ENCODE measurements at places on chromosomes 12 and 14.

DNA sequence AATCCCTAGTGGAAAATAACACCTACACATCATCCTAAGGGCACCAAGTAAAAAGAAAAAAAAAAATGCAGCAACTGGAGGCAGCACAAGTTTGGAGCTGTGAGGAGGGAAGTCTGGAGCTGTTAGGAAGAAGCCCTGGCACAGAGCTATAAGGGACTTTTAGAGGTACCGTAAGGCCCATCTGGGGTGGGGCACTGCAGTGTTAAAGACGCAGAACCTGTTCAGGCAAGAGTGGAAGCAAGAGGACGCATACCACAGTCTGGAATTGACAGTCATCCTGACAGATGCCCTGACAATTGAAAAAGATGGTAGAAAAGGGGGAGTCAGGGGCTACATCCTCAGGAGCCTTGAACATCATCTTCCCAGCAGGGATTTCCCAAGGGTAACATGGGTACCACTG lies 195.9 kb upstream of the PLEKHG7 start:
- DNase-seq, result no peak

DNA sequence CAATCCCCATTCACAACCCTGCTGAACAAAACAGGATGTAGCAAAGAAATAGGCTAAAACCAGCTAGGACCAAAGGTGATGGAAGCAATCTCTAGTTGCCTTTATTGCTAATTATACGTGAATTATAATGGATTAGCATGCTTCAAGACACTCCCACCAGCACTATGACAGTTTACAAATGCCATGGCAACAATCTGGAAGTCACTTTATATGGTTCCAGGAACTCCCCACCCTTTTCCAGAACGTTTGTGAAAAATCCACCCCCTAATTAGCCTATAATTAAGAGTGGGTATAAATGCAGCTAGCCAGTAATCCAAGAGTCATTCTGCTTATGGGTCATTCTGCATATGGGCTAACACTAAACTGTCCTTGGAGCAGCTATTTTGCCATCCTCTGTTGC lies 328.7 kb downstream of the FLRT2 start:
- DNase-seq, result no peak

DNA sequence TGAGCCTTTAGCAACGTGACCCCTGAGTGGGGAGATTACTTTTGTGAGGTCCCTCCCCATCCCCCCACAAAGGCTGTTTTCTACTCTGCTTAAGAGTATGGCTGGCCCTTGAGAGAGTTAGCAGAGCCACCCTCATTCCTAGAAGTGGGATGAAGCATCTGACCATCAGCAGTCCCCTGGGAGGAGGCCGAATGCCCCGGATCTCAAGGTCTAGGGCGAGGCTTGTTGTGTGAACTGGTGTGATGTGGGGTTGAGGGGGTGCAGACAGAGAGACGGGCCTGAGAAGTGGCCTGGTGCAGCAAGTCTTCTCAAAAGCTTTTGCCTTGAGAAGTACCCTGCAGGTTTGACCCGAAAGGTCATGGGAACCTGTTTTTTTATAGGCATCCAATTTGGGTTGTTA lies 153.0 kb upstream of the FKBP4 start:
- DNase-seq, result no peak

GRCh38 chr12:124370384-124370783 lies 75.5 kb downstream of the RFLNA start:
- DNase-seq, result no peak

DNA sequence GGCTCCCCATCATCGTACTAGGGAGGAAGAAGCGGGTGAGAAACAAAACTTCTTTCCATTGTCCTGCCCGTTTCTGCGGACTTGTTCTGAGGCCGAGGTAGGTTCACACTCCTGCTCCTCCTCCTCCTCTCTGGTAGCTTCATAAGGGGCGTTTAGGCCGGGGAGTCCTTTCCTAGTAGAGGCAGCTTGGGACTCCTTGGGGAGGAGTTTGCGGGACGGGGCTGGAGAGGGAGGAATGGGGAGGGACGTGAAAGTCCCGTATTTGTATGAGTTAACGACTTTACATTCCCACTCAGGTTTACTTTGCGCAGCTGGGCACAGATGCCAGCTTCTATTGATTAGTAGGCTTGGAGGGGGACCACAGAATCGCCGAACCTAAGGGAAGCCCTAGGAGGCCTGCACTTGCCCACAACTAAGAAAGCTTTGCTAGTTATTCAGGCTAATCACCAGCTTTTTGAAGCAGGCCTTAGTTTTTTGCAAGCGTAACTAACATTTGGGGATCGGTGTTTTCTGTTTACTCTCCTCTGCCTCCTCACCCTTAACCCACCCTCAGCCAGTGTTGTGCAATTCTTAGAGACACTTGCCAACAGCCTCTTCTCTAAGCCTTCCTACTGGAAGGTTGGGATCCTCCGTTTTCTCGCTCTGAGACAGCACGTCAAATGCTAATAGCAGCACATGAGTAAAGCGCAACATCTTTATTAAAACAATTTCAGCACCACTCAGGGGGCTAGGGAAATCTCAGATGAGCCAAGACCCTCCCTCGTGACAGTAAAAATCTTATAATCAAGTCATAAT lies 499 bp downstream of the RNASE4 start:
- DNase-seq, result no peak

GRCh38 chr12:127559349-127560040 lies 707.5 kb upstream of the TMEM132C start:
- peak; percentile 84 for DNase-seq

DNA sequence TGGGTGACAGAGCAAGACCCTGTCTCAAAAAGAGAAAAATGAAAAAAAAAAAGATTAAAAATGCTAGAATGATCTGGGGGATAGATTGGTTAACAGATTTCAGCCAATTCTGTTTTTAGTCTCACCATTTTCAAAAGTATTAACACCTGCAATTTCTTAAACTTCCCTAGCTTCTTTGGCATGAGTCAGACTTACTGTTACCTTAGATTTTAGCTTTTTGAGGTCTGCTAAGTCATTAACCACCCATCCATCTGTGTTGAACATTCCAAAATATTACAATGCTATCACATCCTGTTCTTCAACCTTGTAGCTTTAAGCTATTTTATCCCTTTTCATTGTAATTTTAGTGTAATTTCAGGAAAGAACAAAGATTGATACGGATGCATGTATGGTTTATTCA lies 59.3 kb downstream of the PPP1R13B start:
- no peak for DNase-seq

GRCh38 chr14:65334765-65335410 lies 77.6 kb upstream of the FUT8 start:
- no peak for DNase-seq

DNA sequence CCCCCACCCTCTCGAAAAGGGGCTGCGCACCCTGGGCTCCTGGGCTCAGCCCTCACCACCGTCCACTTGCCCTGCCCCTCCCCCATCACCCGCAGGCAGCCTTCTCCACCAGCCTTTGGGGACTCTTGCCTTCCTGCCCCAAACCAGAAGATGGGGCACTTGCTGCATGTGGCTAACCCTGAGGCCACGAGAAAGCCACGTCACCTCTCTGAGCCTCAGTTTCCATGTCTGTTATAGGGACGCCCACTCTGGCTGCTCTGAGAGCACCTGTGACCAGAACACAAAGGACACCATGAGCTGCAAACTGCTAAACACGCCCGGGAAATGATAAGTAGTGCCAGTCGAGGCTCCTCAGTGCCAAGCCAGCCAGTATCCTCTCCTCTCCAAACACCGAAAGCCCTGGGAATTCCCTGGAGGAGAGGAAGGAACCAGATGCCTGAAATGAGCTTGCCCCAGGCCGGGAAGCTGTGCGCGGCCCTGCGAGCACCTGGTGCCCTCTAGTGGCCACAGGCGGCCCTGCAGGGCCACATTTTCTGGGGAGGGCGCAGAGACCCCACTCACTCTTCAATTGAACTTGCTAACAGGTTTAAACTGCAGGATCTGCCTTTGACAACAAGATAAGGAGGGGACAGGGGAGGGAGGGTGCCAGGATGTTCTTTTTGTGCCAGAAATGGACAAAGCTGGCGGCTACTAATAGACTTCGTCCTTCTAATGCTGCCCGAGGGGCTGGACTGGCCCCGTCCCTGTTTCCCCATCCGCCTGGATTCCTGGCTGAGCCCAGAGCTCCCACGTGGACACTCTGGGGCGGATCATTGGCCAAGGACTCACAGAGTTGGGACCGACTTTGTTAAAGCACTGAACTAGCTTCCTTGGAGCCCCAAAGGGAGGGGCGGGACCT lies 10.2 kb upstream of the SERPINA9 start:
- DNase-seq, result peak; percentile 56

GRCh38 chr12:7497661-7498060 lies 5.9 kb downstream of the CD163 start:
- no peak for DNase-seq

GRCh38 chr14:104967386-104968152 lies 10.6 kb downstream of the AHNAK2 start:
- no peak for DNase-seq

- no peak for DNase-seq
Measured at GRCh38 chr12:127383281-127383680, 883.7 kb upstream of the TMEM132C start.
